ENCODE measurements at places on chromosomes 5 and 9.
A peak's percentile ranks its signal among the peaks of the same experiment; 100 is the strongest.

DNA sequence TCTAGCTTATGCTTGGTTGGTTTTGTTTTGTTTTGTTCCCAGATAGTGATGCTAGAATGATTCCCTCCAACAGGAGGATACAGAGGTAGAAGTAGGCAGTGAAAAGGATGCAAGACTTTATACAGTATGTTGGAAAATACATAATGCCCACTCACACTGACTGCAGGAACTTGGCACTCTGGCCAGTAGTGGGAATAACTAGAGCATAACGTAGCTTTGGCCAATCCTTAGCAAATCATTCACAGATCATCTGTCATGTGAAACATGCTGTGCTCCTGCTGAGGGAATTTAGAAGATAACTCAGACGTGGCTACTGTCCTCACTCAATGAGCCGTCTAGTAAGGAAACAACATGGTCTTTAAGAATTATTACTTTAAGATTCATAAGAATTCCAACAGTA, 13.5 kb downstream of the CFAP90 start:
- DNase-seq: no peak

DNA sequence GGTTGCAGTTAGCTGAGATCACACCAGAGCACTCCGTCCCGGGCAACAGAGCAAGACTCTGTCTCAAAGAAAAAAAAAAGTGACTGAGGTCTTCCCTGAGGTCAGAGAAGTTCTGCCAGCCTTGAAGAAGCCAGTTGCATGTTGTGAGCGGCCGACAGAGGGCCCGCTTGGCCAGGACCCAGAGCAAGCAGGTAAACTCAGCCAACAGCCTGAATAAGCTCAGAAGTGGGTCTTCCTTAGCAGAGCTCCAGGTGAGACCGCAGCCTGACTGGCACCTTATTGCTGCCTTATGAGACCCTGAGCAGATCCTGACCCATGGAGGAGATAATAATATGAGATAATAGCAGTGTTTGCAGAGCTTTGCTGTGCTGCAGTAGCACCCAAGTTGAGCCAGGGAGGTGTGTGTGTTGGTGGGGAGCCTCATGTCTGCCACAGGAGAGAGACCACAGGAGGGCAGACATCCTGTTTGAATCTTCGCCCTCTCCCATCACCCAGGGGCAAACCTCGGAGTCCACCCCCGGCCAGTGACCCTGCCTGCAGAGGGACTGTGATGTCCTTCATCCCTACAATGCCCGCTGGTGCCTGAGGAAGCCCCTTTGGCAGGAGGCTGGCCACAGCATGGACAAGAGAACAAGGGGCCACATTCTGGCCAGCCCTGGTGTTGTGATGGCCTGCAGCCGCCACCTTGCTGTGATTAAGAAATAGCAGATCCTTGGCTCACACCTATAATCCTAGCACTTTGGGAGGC, 10.8 kb upstream of the BARX1 start:
- DNase-seq: peak; percentile 74

GRCh38 chr9:134339183-134339806, 13.0 kb downstream of the RXRA start:
- no peak for DNase-seq

GRCh38 chr5:54927097-54927746, 58.2 kb downstream of the ESM1 start:
- DNase-seq: no peak

DNA sequence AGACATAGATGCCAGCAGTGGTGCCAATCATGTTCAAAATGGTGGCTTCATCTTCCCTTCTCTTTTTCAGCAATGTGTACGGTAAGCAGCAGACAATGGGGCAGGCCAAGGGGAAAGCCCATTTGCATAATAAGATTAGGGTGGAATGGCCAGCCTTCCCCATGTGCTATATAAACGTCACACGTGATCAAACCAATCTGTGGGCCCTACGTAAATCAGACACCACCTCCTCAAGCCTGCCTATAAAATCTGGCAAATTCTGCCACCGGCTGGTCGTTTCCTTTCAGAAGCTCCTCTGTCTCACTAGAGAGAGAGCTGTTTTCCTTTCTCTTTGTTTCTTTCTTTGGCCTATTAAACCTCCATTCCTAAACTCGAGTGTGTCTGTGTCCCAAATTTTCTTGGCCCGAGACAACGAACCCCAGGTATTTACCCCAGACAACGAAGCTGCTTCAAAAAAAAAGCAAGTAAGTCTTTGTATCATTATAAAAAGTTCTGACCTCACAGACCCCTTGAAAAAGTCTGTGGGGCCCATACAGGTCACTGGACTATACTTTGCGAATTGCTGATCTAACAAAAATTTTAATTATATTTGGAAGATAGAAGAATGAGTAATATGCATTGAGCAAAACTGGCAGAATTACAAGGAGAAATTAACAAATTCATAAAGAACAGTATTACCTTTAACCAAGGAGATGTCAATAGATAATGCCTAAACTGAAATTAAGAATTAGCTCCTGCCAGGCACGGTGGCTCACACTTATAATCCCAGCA, 15.2 kb downstream of the ZBTB5 start:
- DNase-seq: no peak

- no peak for DNase-seq
Measured at GRCh38 chr5:84091127-84091799, 293.4 kb downstream of the EDIL3 start.

- DNase-seq: no peak
Measured at GRCh38 chr5:88813805-88814575, 69.0 kb downstream of the MEF2C start.

DNA sequence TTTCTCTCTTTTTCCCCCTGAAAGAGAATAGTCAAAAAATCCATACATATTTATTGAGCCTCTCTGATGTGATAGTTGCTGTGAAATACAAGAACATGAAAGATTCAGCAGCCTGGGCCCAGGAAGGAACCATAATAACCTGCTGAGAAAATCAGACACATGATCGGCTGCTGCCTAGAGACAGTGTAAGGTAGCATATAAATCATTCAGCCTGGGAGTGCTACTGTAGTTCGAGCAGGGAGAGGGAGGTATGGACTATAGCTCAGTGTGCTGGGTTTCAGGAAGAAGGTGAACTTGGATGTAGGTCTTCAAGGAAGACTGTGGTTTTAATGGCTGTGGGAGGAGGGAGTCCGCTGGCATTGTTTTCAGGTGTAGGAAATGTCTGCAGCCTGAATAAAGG, 469.1 kb downstream of the RAB3C start:
- DNase-seq: no peak
